ENCODE measurements at places on chromosomes 11 and 22.

DNA sequence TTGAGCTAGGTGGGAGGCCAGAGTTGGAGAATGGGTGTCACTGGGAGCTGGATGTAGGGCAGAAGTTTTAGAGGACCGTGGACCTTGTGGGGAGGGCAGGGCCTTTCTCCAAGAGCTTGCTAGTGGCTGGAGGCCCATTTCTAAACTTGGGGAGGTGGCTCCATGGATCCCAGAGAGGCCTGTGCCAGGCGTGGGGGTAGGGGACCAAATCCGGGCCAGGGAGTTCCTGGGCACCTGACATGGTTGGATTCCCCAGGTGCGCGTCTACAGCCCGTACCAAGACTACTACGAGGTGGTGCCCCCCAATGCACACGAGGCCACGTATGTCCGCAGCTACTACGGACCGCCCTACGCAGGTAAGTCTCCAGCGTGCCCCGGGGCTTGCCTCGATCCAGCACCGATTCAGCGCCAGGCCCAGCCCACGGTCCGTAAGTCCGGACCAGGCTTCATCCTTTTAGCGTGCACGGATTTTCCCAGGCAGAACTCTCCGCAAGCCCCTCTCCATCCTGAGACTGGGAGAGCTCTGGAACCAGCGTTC is 14.2 kb downstream of the PLEKHB1 start:
- no peak for DNase-seq

DNA sequence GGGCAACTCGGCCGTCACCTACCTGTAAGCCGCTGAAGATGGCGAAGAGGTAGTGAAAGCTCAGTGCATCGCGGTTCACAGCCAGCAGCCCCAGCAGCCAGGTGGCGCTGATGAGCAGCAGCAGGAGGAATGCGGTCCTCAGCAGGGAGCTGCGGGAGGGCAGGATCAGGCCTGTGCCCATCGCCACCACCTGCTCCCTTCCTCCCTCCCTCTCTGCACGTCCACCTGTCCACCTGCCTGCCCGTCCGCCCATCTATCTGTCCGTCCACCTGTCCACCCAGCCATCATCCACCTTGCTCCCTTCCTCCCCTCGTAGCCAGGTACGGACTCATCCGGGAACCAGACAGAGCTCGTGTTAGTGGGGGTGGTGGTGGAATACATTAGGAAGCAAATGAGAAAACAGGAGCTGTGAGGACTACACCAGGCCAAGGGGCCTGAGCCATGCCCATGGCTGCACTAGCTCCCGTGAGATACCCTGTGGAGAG is 32.2 kb downstream of the TRMU start:
- peak; percentile 38 for DNase-seq

DNA sequence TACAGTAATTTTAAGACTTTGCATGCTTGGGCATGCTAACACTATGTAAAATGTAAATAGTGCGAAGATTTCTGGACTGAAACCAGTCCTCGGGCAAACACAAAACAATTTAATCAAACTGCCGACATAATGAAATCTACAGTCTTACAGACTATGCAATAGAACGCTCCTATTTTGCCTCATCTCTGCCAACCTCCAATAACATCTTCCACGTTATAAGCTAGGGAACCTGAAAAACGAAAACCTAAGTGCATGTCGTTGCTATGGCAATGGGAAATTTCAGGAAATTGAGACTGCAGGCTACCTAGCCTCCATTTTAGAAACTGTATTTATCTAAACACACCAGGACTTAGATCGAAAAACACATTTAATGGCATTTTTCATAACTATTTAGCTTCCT is 1.1 kb downstream of the CSTF3 start:
- DNase-seq = no peak

GRCh38 chr22:38276166-38276565 is 3.4 kb upstream of the TMEM184B start:
- no peak for DNase-seq

DNA sequence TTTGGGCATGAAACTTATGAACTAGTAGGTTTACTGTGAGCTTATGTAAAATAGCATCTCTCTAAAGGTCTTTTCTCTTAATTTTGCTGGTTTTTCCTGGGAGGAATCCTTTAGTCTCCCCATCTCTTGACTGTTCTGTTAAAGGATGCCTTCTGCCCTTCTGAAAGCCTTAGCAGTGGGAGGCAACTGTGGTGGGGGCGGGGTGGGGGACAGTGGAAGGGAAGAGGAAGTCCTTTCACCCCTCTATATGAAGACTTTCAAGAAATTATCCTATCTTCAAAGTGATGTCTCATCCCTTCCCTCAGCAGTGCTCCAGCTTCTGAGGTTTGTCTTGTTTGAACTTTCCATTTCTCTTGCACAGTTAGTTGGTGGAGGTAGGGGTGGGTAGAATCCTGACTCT is 73.1 kb downstream of the ELP4 start:
- no peak for DNase-seq

DNA sequence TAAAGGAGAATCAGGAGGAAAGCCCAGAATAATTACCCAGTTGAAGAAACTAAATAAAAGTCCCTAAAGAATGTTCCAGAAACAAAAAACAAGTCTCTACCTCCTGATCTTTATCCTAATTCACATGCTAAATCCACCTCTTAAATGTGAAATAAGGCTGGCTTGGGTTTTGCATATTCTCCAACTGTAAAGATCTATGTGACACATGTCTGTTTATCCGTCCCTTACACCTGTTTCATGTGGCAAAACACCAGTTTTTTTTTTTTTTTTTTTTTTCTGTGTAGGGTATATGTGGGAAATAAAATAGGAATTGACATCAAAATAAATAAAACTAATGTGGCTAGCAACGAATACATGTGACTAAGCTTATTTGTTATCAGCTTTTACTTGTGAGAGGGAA is 70.5 kb downstream of the NARS2 start:
- DNase-seq = no peak

DNA sequence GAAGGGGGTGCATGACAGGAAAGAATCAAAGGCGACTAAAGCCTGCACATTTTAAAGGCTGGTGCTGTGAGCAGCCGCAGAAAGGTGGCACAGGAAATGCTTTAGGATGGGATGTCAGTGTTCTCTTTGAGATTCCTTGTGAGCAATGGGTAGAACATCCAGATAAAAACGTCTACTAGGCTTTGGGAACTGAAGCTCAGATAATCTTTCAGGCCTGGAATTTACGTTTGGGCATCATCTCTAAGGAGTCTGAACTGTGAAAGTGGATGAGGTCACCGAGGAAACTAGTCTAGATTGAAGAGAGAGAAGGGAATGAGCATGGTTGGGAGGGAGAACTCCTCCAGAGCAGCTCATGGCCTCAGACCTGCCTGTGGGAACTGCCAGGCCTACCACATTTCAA is 65.7 kb downstream of the FLI1 start:
- DNase-seq = no peak

GRCh38 chr11:100469835-100470234 is 217.3 kb upstream of the ARHGAP42 start:
- DNase-seq = no peak

- DNase-seq = no peak
These were observed 5.7 kb downstream of the UPK3A start for GRCh38 chr22:45290410-45290936.

- no peak for DNase-seq
These were observed 452.3 kb downstream of the RAB38 start for GRCh38 chr11:87722756-87723565.

GRCh38 chr11:68889948-68890446 is 13.6 kb downstream of the MRPL21 start:
- DNase-seq = no peak

DNA sequence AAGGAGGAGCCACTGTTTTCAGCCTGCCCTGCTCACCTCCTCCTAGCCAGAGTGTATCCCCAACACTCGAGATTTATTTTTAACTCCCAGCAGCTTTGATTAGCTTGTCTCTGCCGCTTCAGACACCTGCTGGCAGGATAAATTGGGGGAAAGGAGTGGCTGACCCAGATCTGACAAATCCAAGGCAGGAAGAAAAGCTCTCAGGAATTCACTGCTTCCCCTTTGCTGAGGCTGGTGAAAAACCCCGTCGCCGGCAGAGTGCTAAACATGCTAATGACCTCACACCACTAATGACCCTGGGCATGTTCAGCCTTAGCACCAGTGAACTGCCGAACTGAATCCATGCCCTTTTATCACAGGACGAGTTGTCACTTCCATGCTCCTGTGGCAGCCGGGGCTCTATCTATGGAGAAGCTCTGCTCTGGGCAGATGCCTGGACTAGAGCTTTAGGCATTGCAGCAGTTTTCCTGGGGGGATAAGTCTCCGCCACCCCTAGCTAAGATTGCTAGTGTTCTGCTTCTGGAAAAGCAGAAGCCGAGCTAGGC is 52.2 kb downstream of the FEZ1 start:
- DNase-seq = no peak

DNA sequence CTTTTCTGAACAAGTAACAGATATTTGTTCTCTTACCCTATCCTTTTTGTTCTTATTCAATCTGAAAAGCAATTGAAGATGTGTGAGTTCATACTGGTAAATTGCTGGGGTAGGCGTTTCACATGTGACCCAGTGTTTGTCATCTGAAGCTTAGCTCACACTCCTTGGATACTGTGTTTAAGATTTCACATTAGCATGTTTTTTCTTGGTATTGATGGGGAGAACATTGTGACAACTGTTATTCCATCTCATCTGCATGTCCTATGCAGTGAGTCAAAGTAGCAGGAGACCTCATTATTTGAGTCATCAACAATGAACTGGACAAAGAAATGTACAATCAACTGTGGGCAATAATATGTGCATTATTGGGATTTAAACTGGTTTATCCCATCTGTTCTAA is 691.6 kb upstream of the ANO5 start:
- no peak for DNase-seq

DNA sequence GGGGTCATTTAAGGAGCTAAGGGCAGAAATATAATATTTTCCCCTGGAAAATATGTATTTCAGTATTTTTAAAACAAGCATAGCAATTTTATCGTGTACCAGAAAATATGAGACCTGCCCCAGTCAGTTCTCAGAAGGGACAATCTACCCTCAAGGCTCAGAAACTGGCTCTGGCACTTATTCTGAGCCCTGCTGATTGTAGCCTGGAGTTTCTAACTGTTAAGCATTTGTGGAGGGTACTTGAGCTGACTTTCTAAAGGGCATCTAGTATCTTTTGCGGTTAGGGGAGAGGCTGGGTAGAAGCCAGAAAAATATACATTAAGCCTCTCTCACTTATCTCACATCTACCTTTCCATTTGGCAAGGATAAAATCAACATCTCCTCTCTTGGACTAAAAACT is 71.3 kb upstream of the FSHB start:
- no peak for DNase-seq

DNA sequence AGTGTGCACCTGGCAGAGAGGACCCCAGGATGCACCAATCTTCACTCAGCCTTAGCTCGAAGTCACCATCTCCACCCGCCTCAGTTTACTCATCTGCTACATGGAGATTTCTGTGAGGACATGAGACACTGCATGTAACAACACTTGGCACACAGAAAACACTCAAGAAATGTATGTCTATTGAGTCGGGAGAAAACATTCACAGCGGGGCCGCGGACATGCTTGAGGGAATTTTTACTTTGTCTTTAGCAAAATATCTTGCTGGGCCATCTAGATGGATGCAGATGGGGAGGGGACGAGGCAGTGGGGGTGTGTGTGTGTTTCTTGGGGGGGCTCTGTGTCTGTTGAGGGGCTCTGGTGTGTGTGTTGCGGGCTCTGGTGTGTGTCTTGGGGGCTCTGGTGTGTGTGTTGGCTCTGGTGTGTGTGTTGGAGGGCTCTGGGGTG is 28.4 kb upstream of the RFPL3 start:
- no peak for DNase-seq

- no peak for DNase-seq
These were observed 9.1 kb upstream of the C1QTNF4 start for GRCh38 chr11:47603295-47603694.

GRCh38 chr11:125496529-125496857 is 428 bp upstream of the FEZ1 start:
- no peak for DNase-seq

All from stimulated activated CD4-positive, alpha-beta T cell treated with anti-CD3 and anti-CD28 coated beads, Interleukin-1b, Interleukin-23, amount 100 ng/mL, for 24 hours (primary cell).